ENCODE measurements at places on chromosomes 11 and 22. TPM values are rescaled to one million over a fixed set of nuclear protein-coding genes. Genes with fewer than 3 reads are reported as not detected.

GRCh38 chr11:33930317-33931021, 38.6 kb upstream of the LMO2 start:
- no peaks in the 10 kb centered on the region for H3K27me3 ChIP-seq
- no peak overlapping the region for H3K4me3 ChIP-seq
- peaks cover 6% of the 10 kb centered on the region for H3K4me1 ChIP-seq
- no peaks in the 10 kb centered on the region for H3K36me3 ChIP-seq
- H3K27ac ChIP-seq, result no peak overlapping the region

DNA sequence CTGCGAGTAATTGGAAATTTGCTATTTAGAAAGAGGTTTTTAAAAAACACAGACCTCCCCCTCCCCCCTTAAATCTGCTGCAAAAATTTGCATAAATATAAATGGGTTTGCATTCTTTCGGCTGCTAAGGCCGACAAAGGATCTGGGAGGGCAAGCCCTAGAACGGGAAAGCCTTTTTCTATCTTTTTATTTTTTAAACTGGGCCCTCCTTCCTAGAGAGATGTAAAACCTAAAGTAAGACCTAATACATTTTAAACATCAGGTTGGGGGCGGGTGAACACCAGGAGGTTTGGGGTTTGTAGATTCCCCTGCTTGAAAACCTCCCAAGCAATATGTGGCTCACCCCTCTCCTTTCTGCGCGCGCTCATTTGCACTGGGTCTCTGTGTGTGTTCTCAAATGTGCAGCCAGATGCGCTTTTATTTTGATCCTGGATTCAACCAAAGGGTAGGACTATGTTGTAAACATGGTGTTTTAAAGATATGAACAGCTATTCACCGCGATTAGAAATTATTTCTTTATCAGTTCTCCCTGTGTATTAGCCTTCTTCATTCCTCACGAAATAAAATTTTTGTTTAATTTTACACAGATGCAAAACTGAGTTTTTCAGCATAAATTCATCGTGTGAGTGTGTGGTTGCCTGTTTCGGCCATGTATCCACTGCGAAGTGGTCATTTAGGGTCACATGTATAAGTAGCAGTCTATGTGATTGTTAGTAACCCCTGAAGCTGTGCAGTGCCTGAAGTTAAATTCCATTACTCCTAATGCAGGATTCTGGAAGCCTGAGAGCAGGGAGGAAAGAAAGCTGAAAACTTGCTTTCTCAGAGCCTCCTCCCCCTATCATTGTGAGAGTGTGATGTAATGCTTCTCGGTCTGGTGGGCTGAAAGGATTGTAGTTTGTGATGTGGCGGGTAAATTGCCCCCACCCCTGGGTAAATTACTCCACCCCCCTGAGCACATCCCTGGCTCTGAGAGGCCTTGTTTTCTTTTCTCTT, 988 bp downstream of the TNRC6B start:
- peak overlapping the region; percentile 74 for H3K4me3 ChIP-seq
- H3K4me1 ChIP-seq, result peaks cover 56% of the 10 kb centered on the region
- peak overlapping the region; percentile 72 for H3K27ac ChIP-seq
- H3K27me3 ChIP-seq, result no peaks in the 10 kb centered on the region
- no peaks in the 10 kb centered on the region for H3K36me3 ChIP-seq

DNA sequence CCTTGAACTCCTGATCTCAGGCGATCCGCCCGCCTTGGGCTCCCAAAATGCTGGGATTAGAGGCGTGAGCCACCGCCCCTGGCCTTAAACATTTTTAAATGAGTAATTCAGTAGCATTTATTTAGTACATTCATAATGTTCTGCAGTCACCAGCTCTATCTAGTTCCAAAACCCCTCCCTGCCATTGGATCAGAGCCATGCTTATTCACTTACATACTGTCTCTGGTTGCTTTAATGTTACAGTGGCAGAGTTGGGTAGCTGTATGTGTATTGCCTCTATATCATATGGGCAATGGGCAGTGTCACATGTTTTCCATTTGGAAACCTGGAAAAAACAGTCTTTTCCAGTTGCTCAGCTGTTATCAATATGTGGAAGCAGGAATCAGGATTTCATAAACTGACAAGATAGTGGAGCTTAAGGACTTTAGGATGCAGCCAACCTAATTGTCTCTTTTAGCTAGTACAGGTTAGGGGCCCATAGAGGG, 10.5 kb downstream of the COA4 start:
- no peak overlapping the region for H3K27ac ChIP-seq
- no peak for DNase-seq
- no peaks in the 10 kb centered on the region for H3K27me3 ChIP-seq
- no peaks in the 10 kb centered on the region for H3K4me1 ChIP-seq

- H3K4me1 ChIP-seq, result no peaks in the 10 kb centered on the region
- H3K36me3 ChIP-seq, result no peaks in the 10 kb centered on the region
- H3K27ac ChIP-seq, result no peak overlapping the region
- DNase-seq, result no peak
- no peaks in the 10 kb centered on the region for H3K27me3 ChIP-seq
These were observed 84.1 kb upstream of the BARX2 start for GRCh38 chr11:129291546-129291945.

The PARVG gene
- total RNA-seq, result 142 TPM

DNA sequence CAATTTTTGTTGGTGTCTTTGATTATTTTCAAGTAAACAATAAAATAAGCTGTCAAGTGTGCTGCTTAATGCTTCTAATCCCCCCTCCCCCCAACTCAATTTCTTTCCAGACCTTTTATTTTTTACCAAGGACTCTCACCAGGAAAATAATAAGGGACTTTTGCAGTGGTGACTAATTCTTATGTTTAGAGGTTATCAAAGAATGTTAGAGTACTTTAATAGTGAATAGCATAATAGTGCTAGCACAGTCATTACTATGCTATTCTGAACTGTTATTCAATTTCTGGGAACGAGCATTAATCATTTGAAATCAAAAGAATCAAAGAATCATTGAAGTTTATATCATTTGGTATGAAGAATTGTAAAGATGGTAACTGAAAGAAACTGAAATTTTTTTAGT, 251.4 kb downstream of the DDX10 start:
- DNase-seq, result no peak
- no peaks in the 10 kb centered on the region for H3K4me1 ChIP-seq
- H3K36me3 ChIP-seq, result peaks cover 6% of the 10 kb centered on the region
- no peaks in the 10 kb centered on the region for H3K27me3 ChIP-seq
- H3K27ac ChIP-seq, result no peak overlapping the region
- no peak overlapping the region for H3K4me3 ChIP-seq

DNA sequence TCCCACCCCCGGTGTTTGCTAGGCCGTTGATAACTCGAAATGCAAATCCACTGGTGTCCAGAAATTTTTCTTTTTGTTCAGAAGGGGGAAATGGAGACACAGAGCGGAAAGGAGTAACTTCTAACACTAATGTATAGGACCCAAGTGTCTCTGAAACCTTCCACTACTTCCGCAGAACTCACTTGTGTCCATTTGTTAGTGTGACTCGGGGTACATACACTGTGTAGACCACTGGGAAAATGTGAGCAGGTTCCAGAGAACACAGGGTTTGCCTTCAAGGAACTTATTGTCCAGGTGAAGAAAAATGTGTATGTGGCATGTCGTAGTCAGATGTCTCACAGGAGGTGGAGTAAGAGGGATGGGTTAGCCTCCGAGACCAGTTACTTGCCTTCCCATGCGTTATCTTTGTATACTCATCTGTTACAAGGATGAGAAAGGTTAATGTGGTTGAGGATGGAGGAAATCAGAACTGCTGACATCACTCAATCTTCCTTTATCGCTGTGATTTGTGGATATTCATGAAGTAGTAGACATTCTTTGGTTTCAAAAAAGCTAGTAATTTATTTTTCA, 857 bp downstream of the ARCN1 start:
- peaks cover 10% of the 10 kb centered on the region for H3K36me3 ChIP-seq
- peaks cover 25% of the 10 kb centered on the region for H3K4me1 ChIP-seq
- H3K4me3 ChIP-seq, result peak overlapping the region; percentile 88
- no peak for DNase-seq
- no peaks in the 10 kb centered on the region for H3K27me3 ChIP-seq
- H3K27ac ChIP-seq, result peak overlapping the region; percentile 97

GRCh38 chr22:22848364-22848866, 39.2 kb upstream of the IGLL5 start:
- no peaks in the 10 kb centered on the region for H3K36me3 ChIP-seq
- H3K4me1 ChIP-seq, result peaks cover 22% of the 10 kb centered on the region
- no peak overlapping the region for H3K4me3 ChIP-seq
- H3K27ac ChIP-seq, result no peak overlapping the region
- DNase-seq, result peak; percentile 59

- H3K27me3 ChIP-seq, result no peaks in the 10 kb centered on the region
- peaks cover 58% of the 10 kb centered on the region for H3K36me3 ChIP-seq
- no peak overlapping the region for H3K4me3 ChIP-seq
These were observed 12.6 kb downstream of the JAML start for GRCh38 chr11:118212131-118212725.

DNA sequence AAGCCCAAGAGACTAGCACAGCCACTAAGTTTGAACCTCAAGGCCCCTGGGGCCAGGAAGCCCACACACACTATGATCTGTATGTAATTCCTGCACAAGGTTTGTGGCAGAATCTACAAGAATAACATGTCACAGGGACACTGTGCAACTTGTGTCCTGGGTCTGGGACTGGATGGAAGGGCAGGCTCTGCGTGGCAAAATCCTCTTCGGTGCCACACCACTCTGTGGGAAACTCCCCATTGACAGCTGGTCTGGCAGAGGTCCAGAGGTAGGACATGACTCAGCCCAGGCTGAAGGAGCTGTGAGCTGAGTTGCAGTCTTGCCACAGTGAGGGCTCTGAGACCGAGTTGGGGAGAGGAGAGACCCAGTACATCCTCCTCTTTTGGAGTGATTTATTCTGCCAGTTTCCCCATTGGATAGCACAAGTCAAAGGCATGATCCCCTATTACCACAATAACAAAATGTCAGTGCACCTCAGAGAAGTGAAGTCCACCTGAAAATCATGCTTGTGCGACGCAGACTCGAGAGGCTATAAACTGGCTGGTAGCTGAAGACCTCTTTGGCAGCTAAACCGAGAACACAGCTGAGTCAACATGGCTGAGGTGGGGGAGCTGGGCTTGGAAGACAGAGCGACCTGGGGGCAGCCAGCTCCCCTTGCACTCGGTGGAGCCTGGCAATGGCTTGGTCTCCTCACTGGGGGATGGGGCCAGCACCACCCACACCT, 23.3 kb upstream of the SERPIND1 start:
- H3K4me3 ChIP-seq, result no peak overlapping the region
- DNase-seq, result no peak
- H3K36me3 ChIP-seq, result peaks cover 76% of the 10 kb centered on the region
- H3K4me1 ChIP-seq, result no peaks in the 10 kb centered on the region
- H3K27ac ChIP-seq, result no peak overlapping the region

The MS4A4A gene
- not detected for total RNA-seq

The LMNTD2 gene
- total RNA-seq, result 10.3 TPM

The OR8H3 gene
- not detected for total RNA-seq

DNA sequence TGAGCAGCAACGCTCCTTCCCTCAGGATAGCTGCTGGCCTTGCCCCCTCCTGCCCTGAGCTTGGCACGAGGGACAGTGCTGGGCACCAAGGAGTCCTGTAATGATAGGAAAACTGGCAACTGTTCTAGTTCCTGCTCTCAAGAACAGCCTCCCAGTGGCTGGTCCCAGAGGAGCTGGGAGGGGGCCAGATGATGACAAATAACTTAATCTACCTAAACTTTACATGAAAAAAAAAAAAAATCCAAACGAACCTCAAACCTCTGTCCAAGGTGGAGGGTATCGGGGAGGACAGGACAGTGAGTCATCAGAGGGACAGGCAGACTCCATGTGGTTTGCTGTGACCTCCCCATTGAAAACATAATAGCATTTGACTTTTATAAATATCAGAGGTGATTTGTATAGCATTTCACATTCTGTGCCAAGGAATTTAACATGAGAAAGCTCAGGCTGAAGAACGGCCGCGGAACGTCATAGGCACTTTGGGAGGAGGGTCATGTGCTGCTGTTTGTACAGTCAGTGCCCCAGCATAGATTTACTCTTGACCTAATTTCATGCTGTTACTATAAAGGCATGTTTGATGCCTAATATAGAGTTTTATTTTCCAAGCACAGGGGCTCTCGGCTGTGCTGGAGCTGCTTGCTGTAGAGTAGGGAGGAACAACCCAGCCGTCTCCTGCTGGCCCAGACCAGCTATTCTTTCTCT, 98.2 kb upstream of the NNMT start:
- H3K4me3 ChIP-seq, result no peak overlapping the region
- DNase-seq, result no peak
- H3K4me1 ChIP-seq, result peaks cover 15% of the 10 kb centered on the region
- H3K36me3 ChIP-seq, result no peaks in the 10 kb centered on the region
- no peak overlapping the region for H3K27ac ChIP-seq

DNA sequence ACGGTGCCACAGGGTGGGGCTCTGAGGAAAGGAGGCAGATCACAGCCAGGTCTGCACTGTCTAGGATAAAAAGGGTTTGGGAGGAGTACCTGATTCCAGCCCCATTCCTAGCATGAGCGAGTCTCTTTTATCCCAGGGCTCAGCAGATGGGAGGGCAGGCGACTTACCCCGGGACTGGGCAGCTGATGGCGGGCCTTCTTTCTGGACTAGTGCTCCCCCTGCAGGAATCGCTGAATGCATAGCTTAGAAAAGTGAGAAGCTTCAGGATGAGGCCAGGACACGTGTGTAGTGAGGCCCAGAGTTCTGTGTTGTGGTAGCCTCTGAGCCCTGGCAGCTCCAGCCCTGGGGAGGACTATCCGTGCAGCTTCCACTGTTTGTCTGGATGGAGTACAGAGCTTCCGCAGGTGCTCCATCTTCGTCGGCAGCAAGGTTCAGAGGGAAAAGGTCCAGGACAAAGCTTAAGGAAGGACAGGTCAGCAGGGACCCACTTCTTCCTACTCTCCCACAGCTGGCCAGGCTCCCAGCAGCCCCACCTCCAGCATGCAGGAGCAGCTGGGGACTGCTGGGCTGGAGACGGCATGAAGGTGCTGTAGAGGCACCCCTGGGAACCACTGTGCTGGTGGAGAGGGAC, 30.4 kb downstream of the COMMD9 start:
- no peak overlapping the region for H3K4me3 ChIP-seq
- H3K4me1 ChIP-seq, result no peaks in the 10 kb centered on the region
- no peak for DNase-seq

- peaks cover 32% of the 10 kb centered on the region for H3K27me3 ChIP-seq
- no peaks in the 10 kb centered on the region for H3K4me1 ChIP-seq
- no peak overlapping the region for H3K4me3 ChIP-seq
- no peak for DNase-seq
- H3K27ac ChIP-seq, result no peak overlapping the region
- no peaks in the 10 kb centered on the region for H3K36me3 ChIP-seq
These were observed 112.0 kb upstream of the E2F8 start for GRCh38 chr11:19352771-19353160.

- no peak overlapping the region for H3K4me3 ChIP-seq
- H3K4me1 ChIP-seq, result no peaks in the 10 kb centered on the region
- H3K27me3 ChIP-seq, result no peaks in the 10 kb centered on the region
- no peak overlapping the region for H3K27ac ChIP-seq
- no peaks in the 10 kb centered on the region for H3K36me3 ChIP-seq
These were observed 137.7 kb downstream of the WT1 start for GRCh38 chr11:32297611-32298011.

The PYGM gene
- 5.0 TPM for total RNA-seq

The CRYBB2 gene
- not detected for total RNA-seq

The PKDREJ gene
- total RNA-seq, result not detected
